Placental pericyte (primary cell): ENCODE measurements at places on chromosomes 6 and 20. TPM values are rescaled to one million over a fixed set of nuclear protein-coding genes. Genes with fewer than 3 reads are reported as not detected.

Gene BPI
- total RNA-seq: not detected in 2 replicates

Gene RBM38
- total RNA-seq: 7.0 and 11.7 TPM in 2 replicates

Gene ANKRD66
- total RNA-seq: not detected in 2 replicates

Gene HLA-DPA1
- total RNA-seq: 2.4 TPM in 1 of 2 replicates, not detected in the other

Gene C20orf144
- total RNA-seq: 0.14 and 0.22 TPM in 2 replicates

Gene DPPA5
- total RNA-seq: not detected in 2 replicates

Gene ADTRP
- total RNA-seq: 2.4 and 2.8 TPM in 2 replicates

Gene MAP3K5
- total RNA-seq: 21.0 and 35.4 TPM in 2 replicates

Gene SGK2
- 0.22 and 0.57 TPM in 2 replicates for total RNA-seq
